ENCODE measurements at places on chromosomes 12 and 14.
A peak's percentile ranks its signal among the peaks of the same experiment; 100 is the strongest.

DNA sequence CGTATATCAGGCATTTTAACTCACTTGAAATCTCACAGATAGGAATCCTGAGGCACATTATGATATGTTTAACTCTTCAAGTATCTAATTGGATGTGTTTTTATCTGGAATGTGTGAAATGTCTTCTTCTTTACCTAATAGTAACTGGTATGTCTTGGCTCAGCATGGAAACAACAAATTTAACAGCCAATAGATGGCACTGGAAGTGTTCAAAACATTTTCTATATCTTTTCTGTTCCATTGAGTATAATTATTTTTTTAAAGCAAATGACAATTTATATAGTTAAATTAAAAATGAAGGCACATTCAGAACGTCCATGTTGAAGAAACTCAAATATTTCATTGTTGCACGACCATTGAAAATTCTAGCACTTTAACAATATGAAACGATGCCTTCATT lies 164.6 kb upstream of the SLC16A7 start:
- DNase-seq: no peak

- DNase-seq: peak; percentile 87
Observed at GRCh38 chr12:67648521-67649260, at the start of gene DYRK2. DYRK2 (plus strand) TSS chr12:67648745; CDS start chr12:67649134, 389 bp downstream.

DNA sequence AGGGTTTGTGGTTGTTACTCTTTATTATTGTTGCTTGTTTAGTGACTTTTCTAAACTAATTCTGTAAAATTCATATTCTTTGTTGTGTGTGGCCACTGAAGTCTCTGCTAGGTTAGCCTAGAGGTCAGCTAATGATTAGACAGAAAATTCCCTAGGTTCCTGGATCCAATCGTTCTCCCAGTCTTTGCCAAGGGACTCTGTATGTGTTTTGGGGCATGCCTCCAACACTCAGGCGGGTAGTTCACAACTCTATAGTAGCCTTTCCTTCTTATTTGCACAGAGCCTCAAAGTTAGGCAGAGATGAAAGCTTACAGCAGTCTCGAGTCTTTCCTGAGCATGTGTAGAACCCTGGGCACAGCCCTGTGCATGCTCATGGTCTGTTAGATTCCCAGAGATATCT lies 32.7 kb upstream of the RIN3 start:
- no peak for DNase-seq

DNA sequence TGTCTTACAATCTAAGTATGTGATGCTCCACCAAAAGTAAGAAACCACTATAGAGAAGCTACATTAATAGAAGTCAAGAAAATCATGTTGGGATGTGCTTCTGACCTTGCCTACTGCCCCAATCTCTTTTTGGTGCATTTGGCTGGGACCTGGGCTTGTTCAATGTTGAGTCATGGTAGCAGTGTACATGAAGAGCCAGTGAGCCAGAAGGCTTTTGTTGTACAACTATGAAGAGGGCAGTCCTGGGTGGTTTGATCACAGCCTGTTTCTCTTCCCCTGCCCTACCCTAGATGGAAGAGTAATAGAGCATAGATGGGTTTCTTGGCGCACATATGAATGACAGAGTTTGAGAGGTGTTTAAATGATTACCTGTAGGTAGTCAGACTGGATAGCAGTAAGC lies 56.4 kb downstream of the UBR7 start:
- no peak for DNase-seq

GRCh38 chr12:26987634-26988424 lies 26.4 kb downstream of the TM7SF3 start:
- no peak for DNase-seq

- no peak for DNase-seq
Observed at GRCh38 chr12:104130760-104131159, 7.2 kb downstream of the NFYB start.

- DNase-seq: no peak
Observed at GRCh38 chr14:33676135-33676566, 274.7 kb downstream of the EGLN3 start.

- DNase-seq: no peak
Observed at GRCh38 chr14:103619057-103619456, 10.0 kb upstream of the KLC1 start.

- no peak for DNase-seq
Observed at GRCh38 chr12:24363177-24363754, 413.8 kb upstream of the SOX5 start.

GRCh38 chr12:92400006-92400405 lies 254.4 kb upstream of the BTG1 start:
- DNase-seq: no peak

DNA sequence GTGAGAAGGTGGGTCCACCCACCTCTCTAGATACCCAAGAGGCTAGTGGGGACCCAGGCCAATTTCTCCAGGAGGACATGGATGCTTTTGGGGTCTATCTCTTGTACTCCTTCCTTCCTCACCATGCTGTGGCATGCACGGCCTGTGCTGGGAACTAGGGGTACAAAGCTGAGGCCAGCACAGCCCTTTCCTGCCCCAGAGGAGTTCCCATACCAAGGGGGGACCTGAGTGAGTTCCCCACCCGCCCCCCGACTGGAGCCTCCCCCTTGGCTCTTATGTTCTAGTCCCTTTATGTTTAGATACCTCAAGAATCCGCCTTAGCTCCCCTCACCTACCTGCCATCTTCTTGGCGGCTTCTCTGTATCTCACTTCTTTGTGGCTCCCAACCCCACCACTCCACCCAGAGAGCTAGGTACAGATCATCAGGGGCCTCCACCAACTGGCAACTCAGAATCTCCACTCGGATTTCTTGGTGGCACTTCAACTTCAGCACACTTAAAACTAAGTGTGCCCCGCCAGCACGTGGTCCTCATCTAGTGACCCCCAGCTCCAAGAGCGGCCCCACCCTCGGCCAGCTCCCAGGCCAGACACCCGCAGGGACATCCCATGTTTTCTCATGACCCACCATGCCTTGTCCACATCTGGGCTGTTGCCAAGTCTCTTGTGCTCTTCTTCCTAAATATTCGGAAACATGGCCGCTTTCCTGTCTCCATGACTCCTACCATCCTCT lies 115.2 kb upstream of the RTL1 start:
- DNase-seq: peak; percentile 35

DNA sequence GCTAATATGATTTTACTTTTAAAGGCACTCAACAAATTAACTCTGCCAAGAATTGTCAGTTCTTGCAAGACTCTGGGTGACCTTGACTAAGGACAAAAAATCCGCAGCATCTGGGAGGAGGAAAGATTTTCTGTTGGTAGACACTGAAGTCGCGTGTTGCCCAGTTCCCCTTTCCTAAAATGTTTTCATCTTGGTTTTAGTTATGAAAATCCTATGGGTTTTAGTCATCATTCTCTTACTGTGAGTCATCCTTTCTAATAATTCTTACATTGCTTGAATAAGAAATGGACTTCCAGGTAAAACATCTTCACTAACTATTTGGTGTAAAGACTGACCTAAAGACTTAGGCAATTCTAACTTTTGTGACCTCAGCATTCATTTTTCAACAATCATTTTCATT lies 9.1 kb downstream of the GSG1 start:
- DNase-seq: no peak

DNA sequence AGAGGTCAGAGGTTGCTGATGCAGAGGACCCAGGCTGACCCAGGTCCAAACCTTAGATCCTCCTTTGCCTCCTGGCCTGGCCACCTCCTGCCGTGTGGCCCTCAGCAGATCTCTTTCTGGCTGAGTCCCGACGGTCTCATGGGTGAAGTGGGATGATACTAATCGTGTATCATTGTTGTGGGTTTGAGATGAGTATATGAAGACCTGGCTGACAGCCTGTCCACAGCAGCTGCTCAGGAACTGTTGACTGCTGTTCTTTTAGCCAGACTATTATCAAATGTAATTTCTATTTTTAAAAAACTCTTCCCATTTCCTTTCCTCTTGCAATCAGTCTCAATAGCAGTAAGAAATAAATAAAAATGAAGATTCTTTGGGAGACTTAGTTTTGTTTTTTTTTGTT lies 45.6 kb downstream of the ANKRD9 start:
- no peak for DNase-seq

GRCh38 chr12:53538209-53538689 lies 31.0 kb upstream of the NPFF start:
- no peak for DNase-seq

DNA sequence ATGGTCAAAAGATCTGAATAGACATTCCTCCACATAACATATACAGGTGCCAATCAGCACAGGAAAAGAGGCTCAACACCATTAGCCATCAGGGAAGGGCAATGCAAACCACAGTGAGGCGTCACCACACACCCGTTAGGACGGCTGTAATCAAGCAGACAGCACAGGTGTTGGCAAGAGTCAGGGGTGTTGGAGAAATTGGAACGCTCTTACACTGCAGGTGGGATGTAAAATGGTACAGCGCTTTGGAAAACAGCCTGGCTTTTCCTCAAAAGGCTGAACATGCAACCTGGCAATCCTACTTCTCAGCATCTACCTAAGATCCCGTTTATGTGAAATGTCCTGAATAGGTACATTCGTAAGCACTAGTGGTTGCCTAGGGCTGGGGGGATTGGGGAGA lies 21.5 kb upstream of the MMP17 start:
- no peak for DNase-seq

DNA sequence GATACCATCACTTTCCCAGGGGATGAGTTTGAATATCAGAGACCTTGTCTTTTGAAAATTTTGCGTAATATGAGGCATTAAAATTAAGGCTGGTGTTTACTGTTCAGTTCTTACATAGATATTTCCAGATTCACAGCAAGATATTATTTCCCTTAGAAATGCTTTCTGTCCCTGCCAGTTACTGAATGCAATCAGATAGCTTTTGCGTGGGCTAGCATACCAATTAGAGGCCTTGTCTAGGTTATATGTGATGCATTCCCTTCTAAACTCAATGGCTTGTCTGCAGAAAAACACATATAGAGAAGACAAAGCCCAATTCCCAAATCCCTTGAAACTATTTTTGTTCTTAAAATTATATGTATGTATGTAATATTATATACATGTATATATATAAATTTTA lies 167.8 kb downstream of the RMST start:
- no peak for DNase-seq

- DNase-seq: no peak
Observed at GRCh38 chr12:99910342-99910741, 74.4 kb downstream of the ANKS1B start.

DNA sequence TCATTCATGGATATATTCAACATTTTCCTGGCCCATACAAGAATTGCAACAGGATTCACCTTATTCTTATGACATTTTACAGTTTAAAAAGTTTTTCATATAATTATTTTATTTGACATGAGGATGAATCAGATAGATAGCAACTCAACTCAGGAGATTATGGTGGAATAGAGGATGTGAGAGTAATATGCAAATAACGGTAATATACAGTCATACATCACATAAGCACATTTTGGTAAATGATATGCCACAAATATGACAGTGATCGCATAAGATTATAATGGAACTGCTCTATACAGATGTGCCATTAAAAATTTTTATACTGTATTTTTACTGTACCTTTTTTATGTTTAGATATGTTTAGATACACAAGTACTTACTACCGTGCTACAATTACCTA lies 24.1 kb upstream of the CRADD start:
- no peak for DNase-seq

DNA sequence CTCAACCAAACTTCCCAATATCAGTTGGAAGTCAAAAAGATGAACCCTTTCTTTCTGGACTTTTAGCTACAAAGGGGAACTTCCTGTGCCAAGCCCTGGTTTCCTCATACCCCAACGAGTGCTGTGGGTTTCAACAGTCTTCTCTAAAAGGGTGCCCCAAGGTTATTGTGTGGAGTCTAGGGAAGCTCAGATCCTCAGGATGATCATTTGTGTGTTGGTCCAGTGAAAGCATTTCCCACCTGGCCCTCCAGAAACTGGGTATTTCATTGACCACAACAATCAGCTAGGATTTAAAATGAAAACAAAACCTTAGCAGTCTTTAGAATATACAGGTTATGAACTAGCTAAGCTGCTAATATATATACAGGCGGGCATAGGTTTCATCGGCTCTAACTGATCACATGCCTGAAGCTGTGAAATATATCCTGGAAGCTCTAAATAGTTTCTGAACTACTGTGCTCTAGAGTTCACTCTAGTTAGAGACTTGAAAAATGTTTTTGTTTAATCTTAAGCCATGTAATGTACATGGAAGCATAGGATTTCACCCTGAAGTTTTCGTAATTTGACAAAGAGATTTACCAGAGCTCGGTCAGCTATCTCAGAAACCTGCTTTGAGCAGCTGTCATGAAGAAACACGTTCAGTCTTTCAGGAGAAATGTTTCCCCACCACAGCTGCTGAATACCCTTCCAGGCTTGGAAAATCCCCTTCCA lies 29.6 kb downstream of the P2RX4 start:
- DNase-seq: no peak

DNA sequence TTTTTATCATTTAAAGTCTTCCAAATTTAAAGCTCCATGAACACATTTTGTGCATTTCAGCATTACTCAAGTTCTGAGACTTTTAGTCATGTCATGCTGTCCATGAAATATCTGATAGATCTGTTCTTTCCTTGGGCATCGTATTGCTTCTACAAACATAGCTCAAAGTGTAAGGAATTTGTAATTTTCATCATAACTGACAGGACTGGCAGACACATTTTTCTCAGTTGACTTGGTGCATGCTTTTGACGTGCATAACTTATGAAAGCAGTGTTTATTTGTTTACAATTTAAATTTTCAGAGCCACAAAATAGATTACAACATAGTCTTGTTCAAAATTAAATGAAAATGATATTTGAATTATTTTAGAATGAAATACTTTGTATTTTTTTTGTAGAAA lies 812.1 kb upstream of the NOVA1 start:
- no peak for DNase-seq

DNA sequence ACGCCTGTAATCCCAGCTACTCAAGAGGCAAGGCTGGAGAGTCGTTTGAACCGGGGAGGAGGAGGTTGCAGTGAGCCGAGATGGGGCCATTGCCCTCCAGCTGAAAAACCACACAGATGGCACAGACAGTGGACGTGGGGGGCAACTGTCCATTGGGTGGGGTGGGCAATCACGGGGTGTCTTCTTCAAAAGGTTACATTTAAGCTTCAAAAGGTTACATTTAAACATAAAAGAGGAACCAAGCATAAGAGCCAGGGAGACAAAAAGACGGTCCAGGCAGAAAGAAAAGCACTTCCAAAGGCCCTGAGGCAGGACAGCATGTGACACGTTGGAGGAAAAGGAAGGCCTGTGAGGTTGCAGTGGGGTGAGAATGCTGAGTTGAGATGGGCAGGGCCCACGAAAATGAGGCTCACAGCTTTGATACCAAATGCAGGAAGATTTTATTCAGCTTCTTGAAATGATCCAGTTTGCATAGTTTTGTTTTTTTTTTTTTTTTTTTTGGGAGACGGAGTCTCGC lies 10.7 kb downstream of the SCARB1 start:
- no peak for DNase-seq

GRCh38 chr14:33925946-33926345 lies 24.9 kb downstream of the EGLN3 start:
- no peak for DNase-seq

DNA sequence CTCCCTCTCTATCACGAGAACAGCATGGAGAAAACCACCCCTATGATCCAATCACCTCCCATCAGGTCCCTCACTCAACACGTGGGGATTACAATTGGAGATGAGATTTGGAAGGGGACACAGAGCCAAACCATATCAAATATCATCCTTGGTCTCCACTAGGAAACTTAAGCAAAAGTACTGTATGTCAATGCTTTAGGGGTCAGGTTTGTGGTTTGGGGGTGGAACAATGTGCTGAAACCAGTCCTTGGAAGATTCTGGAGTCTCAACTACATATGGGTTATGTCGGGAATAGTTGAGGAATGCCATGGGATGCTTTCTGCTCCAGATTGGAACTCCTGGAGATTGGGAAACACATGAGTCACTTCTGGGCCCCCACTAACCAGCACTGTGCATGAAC lies 48.3 kb upstream of the CCDC63 start:
- no peak for DNase-seq
